ENCODE measurements at places on chromosomes 2 and 18.

DNA sequence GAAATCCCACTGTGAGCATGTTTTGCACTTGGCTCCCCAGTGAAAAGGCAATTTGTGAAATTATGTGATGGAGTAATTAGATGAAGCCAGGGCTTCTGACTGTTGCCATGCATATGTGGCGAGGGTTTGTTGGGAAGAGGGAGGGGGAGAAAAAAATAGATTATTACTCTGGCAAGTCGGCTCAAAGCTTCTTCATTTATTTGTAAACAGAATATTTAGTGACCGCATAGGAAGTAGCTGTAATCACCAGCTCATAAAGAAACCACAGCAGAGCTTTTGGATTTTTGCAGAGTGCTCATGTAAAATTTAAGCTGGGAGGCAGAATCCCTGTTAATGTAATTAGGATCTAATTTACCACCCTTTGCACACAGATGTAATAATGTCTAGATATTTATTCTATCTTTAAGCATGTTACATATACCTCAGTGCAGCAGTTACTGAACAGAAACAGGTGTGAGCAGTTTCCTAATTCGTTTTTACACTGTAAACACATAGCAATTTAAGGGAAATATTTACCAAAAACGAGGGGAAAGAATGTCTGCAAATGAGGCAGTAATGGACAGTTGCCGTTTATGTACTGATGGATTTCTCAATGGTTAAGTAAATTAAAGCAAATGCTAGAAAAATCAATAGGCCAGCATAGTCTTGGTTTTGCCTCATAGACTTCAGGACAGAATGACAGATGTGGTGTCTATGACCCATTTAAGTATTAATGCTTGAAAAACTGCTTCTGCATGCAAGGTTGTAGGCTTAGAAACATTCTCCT, 87.9 kb downstream of the MEIS1 start:
- no peak for DNase-seq

DNA sequence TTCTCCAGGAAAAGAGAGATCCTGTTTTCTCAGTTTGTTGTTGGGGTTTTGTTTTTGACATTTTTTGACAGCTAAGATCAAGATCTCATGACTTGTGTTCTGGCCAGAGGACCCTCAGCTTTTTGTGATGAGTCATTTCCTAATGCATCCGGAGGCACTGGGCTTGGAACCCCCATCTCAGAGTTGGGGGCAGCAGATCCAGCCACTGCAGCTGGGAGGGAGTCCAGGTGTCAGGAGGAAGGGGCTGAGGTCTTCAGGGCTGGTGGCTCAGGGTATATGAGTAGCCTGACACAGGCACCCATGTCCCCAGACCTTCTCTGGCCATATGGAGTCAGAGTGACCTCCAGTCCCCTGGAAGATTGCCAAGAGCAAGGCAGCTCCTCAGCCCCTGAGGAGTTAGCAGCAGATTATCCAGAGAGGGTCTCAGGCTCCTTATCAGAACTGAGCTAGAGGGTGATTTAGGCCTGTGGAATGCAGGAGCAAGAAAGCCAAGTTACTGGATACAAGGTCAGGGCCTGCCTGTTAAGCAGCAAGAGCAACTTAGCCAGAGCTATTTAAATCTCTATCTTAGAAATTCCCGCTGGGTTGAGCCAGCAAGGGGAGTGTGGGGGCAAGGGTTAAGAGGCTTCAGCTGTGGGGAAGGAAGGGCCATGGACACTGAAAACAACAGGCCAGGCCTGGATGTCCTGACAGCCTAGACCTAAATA, 62.4 kb downstream of the TANC1 start:
- no peak for DNase-seq

GRCh38 chr2:152413228-152414030, 78.5 kb downstream of the FMNL2 start:
- DNase-seq = no peak

GRCh38 chr2:7841751-7842150, 840.1 kb upstream of the ID2 start:
- no peak for DNase-seq

DNA sequence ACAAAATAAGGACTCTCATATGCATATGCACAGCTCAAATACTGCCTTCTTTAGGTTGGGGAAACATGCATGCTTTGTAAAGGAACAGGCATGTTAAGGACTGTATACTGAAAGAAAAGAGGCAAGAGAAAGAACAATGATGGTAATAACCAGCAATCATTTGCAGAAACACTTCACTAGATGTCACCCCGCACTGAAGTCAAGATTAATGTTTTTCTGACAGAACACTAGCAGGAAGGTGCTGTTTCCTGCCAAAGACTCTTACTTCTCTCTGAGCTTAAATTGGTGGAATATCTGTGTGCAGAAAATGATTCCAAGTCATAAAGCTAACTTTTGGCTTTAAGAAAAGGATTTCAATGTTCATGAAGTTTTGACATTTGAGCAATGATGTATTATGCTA, 19.3 kb upstream of the CSRNP3 start:
- DNase-seq = no peak

- DNase-seq = no peak
Observed at GRCh38 chr18:3886575-3887322, 436.8 kb downstream of the TGIF1 start.

- DNase-seq = no peak
Observed at GRCh38 chr2:215755641-215756345, 257.6 kb downstream of the MREG start.

DNA sequence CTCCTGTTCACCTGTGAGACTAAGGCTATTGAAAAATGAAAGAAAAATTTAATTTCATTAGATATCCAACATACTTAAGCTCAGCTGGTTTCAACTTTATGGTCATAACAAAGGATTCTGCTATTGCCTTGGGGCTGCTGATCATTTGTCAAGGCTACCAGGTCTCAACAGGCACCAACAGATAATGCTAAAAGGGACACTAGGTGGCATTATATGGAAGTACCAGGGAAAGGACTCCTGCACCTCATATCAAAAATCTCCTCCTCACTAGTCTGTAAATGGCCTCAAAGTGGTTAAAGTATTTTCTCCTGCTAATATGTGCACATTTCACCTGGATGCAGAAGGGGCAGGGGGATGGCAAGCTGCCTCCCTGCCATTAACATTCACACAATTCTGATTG, 167.9 kb upstream of the REG3A start:
- no peak for DNase-seq

- no peak for DNase-seq
Observed at GRCh38 chr2:148888986-148889385, 14.0 kb downstream of the KIF5C start.

All from activated CD4-positive, CD25-positive, alpha-beta regulatory T cell treated with anti-CD3 and anti-CD28 coated beads, Interleukin-2, amount 50 U/mL, for 72 hours (primary cell).